ENCODE measurements at places on chromosomes 1 and 21.
A peak's percentile ranks its signal among the peaks of the same experiment; 100 is the strongest.

DNA sequence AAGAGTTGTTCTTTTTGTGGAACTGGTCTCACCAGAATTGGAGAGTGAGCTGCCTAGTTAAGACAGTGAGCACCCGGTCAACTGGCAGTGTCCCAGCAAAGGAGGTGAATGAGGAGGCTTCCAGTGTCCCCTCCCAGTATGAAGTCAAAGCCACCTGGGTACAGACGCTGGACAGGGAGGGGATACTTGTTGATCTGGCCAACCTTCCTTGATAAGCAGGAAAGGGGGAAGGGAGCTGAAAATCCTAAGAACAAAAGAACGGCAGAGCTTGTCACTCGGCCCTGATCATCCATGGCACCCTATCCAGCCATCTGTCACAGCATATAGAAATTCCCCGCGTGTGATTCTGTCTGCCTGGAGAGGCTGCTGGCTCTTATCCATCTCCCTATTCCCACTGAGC is 91.5 kb downstream of the SSBP3 start:
- DNase-seq: no peak

- peak; percentile 4 for DNase-seq
These were observed 1.8 kb downstream of the CGN start for GRCh38 chr1:151512801-151513625.

GRCh38 chr1:56227886-56228285 is 351.5 kb downstream of the PLPP3 start:
- DNase-seq: no peak

GRCh38 chr1:61220536-61220935 is 138.2 kb downstream of the NFIA start:
- no peak for DNase-seq

All from inflammatory macrophage (primary cell).